ENCODE measurements at places on chromosomes 1 and 21.

DNA sequence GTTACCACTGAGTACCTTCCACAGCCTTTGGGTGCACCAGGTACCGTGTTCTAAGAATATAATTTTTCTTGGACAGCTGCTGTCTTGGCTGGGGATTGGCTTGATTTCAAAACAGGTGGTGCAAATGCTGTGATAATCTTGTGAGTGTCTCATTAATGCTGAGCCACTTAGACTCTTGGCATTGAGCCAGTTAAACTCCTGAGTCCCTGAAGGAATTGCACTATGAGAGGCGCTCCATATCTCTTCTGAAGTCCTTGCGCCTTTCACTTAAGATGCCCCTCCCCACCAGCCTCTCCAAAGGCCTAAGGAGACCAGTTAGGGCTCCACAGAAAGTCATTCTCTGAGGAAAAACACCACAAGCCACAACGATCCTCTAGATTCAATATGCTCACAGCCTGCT, 51.0 kb downstream of the BACH1 start:
- DNase-seq, result no peak

DNA sequence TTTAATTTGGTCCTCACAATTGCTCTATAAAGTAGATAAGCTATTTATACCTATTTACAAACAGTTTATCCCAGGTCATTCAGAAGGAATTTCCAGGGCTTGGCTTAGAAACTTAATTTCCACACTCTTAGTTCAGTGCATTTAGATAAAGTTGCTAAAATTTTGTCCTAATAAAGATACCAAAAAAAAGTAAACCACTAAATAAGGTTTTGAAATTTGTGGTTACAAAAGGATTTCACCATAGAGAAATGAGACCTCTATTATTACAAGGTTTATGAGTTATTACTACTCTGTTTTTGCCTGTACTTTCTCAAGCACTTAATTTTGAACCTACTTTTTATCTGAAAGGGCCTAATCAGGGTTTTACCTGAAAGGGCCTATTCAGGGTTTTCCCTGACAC, 22.4 kb downstream of the PTPN22 start:
- DNase-seq, result no peak

- DNase-seq, result peak; percentile 62
Observed at GRCh38 chr1:47507881-47508701, 70.2 kb downstream of the FOXD2 start.

DNA sequence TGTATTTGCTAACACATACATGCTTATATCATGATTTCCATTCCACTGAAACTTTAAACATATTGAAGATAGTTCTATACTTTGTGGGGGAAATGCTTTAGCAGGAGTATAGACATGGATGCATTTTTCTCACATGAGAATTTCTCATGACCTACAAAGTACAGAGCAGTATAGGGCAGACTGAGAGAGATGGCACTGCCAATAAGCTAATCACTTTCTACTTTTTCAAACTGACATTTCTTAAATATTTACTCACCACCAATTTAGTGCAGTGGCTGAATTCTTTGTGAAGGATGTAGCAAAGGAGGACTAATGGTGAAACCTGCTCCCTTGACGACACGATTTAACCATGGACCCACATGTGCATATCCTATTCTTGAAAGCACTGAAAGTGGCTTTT, 923.5 kb downstream of the ADGRL2 start:
- no peak for DNase-seq

GRCh38 chr1:212432661-212433576, at the start of gene NENF:
Gene NENF (plus strand): TSS chr1:212432920. CDS start chr1:212432944, 24 bp downstream.
- peak; percentile 96 for DNase-seq

DNA sequence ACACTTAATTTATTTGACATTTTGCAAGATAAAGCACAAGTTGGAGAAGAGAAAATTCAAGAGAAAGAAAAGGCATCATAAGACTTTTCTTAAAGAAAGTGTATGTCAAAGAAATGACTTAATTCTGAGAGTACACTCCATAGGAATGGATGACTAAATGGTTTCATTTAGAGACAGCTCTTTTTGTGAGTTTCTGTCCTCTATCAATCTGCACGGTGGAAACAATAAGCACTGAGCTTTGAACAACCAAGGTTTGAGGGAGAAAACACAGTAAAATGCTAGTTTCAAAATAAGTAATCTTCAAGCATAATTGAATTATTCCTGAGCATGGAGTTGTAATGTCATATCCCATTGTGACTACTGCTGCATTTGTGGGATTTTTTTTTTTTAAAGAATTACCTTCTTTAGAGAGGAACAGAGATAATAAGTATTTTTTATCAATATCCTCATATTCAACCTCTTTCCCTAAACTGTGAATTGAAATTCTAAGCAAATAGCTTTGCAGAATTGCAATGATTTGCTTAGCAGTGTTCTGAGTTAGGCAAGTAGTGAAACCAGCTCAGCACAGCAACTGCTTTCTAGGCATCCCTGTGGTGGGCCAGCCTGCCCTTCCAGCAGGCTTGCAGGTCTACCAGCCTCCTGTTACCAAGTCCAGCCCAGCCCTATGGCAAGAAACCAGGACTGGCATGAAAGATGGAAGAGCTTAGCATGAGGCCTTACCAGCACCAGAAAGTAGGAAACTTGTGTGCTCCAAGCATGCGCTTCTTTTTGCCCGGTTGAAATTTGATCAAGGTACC, 38.2 kb downstream of the KCNJ6 start:
- no peak for DNase-seq

DNA sequence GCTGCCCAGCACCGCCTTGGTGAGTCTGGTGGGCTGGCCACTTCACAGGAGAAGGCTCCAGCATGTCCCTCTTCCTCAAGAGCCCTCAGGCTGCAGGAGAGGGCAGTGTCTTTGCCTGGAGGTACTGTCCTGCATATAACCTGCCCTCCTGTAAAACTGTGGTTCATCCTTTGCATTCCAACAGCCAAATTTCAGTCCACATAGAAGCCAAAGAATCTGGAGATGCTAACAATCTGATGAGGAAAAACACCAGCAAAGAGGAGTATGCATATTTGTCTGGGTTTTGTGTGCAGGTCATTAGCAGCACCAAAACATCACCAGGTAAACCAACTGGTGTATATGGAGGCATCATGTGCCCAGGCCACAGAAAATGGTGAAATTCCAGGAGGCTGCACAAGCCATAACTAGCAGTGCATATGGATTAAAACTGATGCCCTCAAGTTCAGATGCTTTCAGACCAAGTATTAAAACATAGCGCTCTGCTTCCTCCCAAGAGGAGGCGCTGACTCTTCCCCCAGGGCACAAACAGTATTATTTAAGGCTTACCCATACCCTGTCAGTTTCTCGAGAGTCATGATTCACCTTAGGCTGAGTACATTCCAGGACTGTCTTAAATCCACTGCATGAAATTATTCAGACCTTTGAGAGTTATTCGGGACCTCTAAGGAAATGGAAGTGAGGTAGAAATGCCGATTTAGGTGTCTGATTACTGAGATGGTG, 150.5 kb upstream of the COA6 start:
- DNase-seq, result no peak

DNA sequence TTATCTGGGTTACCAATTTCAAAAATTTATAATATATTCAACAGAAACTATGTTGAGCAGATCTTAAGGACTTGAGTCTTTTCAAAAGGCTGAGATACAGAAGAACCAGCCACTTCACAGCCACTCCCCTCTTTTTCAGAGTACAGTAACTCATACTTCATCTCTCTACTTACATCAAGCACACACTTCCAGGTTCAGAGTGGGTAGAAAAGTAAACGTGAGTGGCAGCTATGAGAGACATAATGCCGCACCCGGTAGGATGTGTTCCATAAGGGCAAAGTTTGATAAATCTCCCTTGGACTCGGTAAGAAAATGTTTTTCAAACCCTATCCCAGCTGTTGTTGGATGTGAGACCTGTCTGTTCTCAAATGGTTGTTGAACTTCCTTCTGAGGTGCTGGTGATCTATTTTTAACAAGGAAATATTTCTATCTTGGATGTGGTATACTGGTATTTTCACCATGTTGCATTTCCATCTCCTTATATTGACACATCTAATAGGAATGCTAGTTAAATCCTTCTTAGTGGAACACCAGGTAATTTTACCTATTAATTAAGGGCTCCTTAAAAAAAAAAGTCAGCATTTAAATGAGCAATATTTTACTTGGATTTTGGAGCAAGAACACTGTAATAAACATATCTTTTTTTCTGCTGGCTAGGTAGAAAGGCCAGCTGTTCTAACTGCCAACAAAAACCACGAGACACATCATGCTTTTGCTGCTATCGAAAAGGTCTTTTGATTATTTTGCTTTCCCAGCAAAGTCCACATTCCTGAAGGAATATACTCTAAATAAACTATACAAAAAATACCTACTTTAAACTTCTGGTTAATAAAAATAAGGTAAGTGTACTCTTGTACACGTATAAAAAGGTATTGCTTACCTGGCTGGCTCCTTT, 28.2 kb downstream of the CNN3 start:
- no peak for DNase-seq

DNA sequence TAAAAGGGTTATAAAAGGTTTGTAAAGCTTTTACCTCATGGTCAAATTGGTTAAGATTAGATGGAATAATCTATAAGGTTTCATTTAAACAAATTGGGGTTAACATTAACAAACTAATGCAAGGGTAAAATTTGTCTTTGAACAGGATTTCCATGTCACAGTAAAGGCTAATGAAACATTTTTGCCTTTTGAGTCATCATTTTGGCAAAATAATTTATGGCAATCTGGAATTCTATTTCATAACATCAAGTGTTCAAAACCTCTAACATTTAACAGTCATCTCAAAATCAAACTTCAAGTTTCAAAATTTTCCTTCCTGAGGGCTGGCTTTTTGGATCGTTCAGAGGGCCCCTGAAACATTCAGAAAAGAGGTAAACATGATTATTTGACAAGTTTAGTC, 6.6 kb upstream of the CD46 start:
- DNase-seq, result no peak

DNA sequence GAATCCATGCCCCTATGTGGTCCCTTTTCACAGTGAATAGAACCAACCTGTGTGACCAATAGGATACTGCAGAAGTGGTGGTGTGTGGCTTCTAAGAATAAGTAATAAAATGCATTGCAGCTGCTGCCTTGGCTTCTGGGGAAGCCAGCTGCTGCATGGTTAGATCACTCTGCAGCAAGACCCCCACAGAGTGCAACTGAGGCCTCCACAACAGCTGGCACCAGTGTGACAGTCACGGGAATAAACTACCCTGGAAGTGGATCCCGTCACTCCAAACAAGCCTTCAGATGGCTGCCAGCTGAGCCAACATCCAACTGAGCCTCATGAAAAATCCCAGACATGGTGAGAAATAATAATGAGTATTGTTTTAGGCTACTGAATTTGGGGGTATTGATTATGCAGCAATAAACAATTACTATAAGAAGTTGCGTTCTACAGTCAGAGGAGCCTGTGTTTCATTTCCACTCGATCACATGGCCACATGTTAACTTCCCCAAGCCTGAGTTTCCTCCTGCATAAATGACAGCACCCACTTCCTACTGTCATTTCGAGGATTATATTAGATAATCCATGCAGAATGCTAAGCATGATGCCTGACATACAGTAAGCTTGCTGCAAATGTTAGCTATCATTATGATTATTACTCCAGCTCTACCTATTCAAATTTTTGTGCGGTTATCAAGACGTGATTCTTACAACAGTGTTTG, 20.8 kb upstream of the COG2 start:
- DNase-seq, result no peak

DNA sequence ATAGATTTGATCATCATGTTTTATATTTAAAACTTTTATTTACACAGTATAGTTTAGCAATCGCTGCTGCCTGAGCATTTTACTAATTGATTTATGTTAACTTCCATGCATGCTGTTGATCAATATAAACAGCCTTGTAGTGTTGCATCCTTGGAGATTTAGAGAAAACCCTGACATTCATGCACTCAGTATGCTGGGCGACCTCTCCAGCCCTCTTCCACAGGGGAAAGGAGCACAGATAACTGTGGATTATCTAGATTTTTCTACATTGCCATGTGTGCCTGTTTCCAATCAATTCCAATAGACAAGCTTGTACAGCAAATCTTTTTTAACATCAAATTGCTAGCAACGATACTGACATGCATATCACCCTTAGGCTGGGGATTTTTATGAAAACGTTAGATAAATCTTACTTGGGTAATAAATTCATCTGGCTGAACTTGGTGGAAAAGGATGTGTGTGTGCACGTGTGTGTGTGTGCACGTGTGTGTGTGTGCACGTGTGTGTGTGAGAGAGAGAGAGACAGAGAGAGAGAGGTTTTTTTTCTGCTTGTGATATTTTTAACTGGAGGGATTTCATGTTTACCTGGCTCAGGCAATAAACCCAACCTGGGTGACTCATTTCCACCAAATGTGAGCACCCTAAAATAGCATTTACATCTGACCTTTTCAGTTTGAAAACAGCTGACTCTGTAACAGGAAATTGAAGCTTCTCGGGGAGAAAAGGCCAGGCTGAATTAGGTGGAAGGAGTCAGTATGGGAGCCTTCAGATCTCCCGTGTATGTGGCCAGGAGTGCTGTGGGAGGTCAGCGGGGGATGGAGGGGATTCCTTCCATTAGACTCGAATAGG, 339.8 kb downstream of the PRDM2 start:
- no peak for DNase-seq

- DNase-seq, result peak; percentile 53
Observed at GRCh38 chr1:21618561-21619374, 50.4 kb downstream of the RAP1GAP start.

- DNase-seq, result no peak
Observed at GRCh38 chr1:199170711-199171110, 531.9 kb downstream of the PTPRC start.

Data from iPS-NIHi11 (cell line).